Uterus (tissue), 4 donors: ENCODE measurements at places on chromosomes 7 and 10. TPM values are rescaled to one million over a fixed set of nuclear protein-coding genes. Genes with fewer than 3 reads are reported as not detected.

Gene MEIG1
- total RNA-seq: not detected

Gene NEUROG3
- total RNA-seq: not detected

Gene MKX
- 5.7 TPM for total RNA-seq

Gene PLAC9
- total RNA-seq: 91.7 TPM

Gene CD36
- total RNA-seq: 186 TPM

Gene ALOX5
- total RNA-seq: 3.5 TPM

Gene CALCR
- total RNA-seq: 0.26 TPM

Gene ZNF727
- total RNA-seq: 1.2 TPM

Gene TUBB8
- total RNA-seq: not detected

Gene NUP42
- total RNA-seq: 20.6 TPM

Gene FOXP2
- total RNA-seq: 17.6 TPM

Gene HPSE2
- 13.6 TPM for total RNA-seq

Gene TUBAL3
- total RNA-seq: not detected

Gene AOC1
- not detected for total RNA-seq

Gene CLRN3
- total RNA-seq: not detected

Gene STEAP4
- 24.6 TPM for total RNA-seq

Gene TMEM236
- total RNA-seq: not detected

Gene PPP1R17
- not detected for total RNA-seq

Gene NODAL
- total RNA-seq: not detected

Gene AUTS2
- total RNA-seq: 58.2 TPM

Gene PLEKHA1
- total RNA-seq: 9.2 TPM

Gene WDFY4
- total RNA-seq: 0.29 TPM

Gene KRIT1
- 161 TPM for total RNA-seq

Gene GRID1
- 0.88 TPM for total RNA-seq

Gene OR6B1
- not detected for total RNA-seq

Gene RADIL
- 10.1 TPM for total RNA-seq

Gene RELN
- total RNA-seq: 1.8 TPM

Gene RASA4B
- total RNA-seq: 23.6 TPM

Gene BZW2
- 16.5 TPM for total RNA-seq

Gene TFPI2
- 15.1 TPM for total RNA-seq

Gene NPSR1
- total RNA-seq: not detected

Gene TMEM26
- 0.29 TPM for total RNA-seq

Gene MMRN2
- 94.8 TPM for total RNA-seq

Gene SLC13A1
- not detected for total RNA-seq

Gene MYO3A
- total RNA-seq: 0.58 TPM

Gene GFRA1
- 52.1 TPM for total RNA-seq

Gene PYROXD2
- 12.5 TPM for total RNA-seq

Gene ZNF736
- total RNA-seq: 28.7 TPM
